Mesothelial cell of epicardium (in vitro differentiated cells): ENCODE measurements at places on chromosomes 3 and 15. TPM values are rescaled to one million over a fixed set of nuclear protein-coding genes. Genes with fewer than 3 reads are reported as not detected.

AGBL1 gene
- total RNA-seq: 0.05 TPM in 1 of 3 replicates, not detected in the others

- H3K36me3 ChIP-seq: no peaks in the 10 kb centered on the region
- H3K4me3 ChIP-seq: no peak overlapping the region
- H3K27ac ChIP-seq: no peak overlapping the region
- H3K4me1 ChIP-seq: peaks cover 30% of the 10 kb centered on the region
- DNase-seq: no peak
These were observed 66.6 kb upstream of the ST8SIA2 start for GRCh38 chr15:92327033-92327432.

- H3K36me3 ChIP-seq: no peaks in the 10 kb centered on the region
- no peak overlapping the region for H3K4me3 ChIP-seq
- DNase-seq: no peak
- H3K4me1 ChIP-seq: no peaks in the 10 kb centered on the region
- H3K27me3 ChIP-seq: peaks cover 3% of the 10 kb centered on the region
These were observed 93.7 kb upstream of the UBE3A start for GRCh38 chr15:25532269-25533140.

GRCh38 chr3:166531730-166532129 is 694.5 kb upstream of the BCHE start:
- H3K4me3 ChIP-seq: no peak overlapping the region
- H3K27me3 ChIP-seq: no peaks in the 10 kb centered on the region
- no peak overlapping the region for H3K27ac ChIP-seq
- DNase-seq: no peak
- H3K36me3 ChIP-seq: peaks cover 4% of the 10 kb centered on the region

DNA sequence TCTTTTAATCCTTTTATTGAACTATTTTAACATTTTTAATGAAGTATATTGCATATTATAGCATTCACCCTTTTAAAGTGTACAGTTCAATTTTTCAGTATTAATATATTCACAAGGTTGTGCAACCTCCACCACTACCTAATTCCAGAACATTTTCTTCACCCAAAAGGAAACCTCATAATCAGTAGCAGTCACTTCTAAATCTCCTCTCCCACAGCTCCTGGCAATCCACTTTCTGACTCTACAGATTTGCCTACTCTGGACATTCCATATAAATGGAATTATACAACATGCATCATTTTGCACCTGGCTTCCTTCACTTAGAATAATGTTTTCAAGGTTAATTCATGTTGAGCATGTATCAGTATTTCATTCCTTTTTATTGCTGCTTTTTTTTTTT is 55.0 kb upstream of the HRH1 start:
- H3K36me3 ChIP-seq: no peaks in the 10 kb centered on the region
- no peak for DNase-seq
- H3K4me1 ChIP-seq: peaks cover 6% of the 10 kb centered on the region

DNA sequence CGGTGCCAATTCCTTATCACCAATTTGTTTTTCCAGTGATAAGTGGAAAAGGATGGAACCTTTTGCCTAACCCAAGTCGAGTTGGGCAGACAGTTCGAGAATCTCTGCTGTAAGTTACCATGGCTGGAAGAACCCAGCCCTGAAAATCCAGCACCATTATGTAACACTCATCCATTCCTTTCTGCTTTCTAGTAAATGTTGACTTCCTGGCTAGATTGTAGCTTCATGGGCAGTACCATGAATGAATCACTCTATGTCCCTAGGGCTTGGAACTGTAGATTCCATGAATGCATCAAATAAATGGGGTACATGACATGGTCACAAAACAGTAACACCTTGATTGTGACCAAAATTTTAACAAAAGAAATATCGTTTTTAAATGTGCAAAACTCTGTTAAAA is 14.0 kb downstream of the CHCHD4 start:
- H3K36me3 ChIP-seq: peaks cover 18% of the 10 kb centered on the region
- no peak overlapping the region for H3K4me3 ChIP-seq
- peaks cover 8% of the 10 kb centered on the region for H3K4me1 ChIP-seq
- H3K27me3 ChIP-seq: peaks cover 6% of the 10 kb centered on the region

- peak overlapping the region; percentile 31 for H3K4me3 ChIP-seq
- H3K36me3 ChIP-seq: no peaks in the 10 kb centered on the region
- no peak for DNase-seq
- H3K27ac ChIP-seq: peak overlapping the region; percentile 90
- H3K4me1 ChIP-seq: peaks cover 74% of the 10 kb centered on the region
- H3K27me3 ChIP-seq: no peaks in the 10 kb centered on the region
These were observed 25.8 kb downstream of the ANP32A start for GRCh38 chr15:68794863-68795262.

DNA sequence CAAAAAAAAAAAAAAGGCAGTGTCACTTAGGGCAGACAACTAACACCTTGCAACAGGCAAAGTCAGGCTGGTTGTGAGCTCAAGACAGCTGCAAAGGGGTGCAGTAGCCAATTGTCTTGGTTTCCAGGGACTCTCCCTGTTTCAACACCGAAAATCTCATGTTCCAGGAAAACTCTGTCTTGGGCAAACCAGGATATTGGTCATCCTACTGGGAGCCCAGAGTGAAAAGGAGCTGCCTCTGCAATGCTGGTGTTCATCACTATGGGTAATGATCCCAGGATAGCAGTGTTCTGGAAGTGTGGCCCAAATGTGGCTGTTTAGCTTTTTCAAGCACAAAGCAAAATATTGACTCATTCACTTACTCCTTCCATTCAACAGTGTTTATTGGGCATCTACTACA is 82.6 kb downstream of the ARHGAP31 start:
- no peaks in the 10 kb centered on the region for H3K27me3 ChIP-seq
- H3K4me3 ChIP-seq: no peak overlapping the region
- no peak for DNase-seq
- no peaks in the 10 kb centered on the region for H3K36me3 ChIP-seq
- H3K4me1 ChIP-seq: no peaks in the 10 kb centered on the region

DNA sequence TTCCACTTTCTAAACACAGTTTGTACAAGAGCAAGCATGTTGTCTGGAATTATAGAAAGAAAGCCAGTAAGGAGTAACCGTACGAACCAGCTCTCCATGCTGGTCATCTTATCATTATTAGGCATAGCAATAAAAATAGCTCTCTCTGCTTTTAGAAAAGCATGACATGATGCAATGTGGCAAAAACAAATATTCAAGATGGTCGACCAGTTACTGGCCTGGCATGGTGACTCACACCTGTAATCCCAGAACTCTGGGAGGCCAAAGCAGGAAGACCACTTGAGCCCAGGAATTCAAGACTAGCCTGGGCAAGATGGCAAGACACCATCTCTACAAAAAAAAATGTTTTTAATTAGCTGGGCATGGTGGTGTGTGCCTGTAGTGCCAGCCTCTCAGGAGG is 2.6 kb upstream of the MAP4 start:
- H3K27ac ChIP-seq: no peak overlapping the region
- peaks cover 3% of the 10 kb centered on the region for H3K36me3 ChIP-seq
- H3K4me3 ChIP-seq: no peak overlapping the region
- H3K27me3 ChIP-seq: no peaks in the 10 kb centered on the region
- peaks cover 47% of the 10 kb centered on the region for H3K4me1 ChIP-seq
